Activated T-cell treated with anti-CD3 and anti-CD28 coated beads, Interleukin-2, amount 50 U/mL, for 72 hours (primary cell): ENCODE measurements at places on chromosomes 16 and 17. TPM values are rescaled to one million over a fixed set of nuclear protein-coding genes. Genes with fewer than 3 reads are reported as not detected.

PLCD3 gene
- 4.5 TPM for total RNA-seq

GRCh38 chr17:74810699-74811485, 34.7 kb upstream of the NAT9 start:
- no peak overlapping the region for H3K4me3 ChIP-seq
- no peaks in the 10 kb centered on the region for H3K27me3 ChIP-seq
- H3K36me3 ChIP-seq, result no peaks in the 10 kb centered on the region

DNA sequence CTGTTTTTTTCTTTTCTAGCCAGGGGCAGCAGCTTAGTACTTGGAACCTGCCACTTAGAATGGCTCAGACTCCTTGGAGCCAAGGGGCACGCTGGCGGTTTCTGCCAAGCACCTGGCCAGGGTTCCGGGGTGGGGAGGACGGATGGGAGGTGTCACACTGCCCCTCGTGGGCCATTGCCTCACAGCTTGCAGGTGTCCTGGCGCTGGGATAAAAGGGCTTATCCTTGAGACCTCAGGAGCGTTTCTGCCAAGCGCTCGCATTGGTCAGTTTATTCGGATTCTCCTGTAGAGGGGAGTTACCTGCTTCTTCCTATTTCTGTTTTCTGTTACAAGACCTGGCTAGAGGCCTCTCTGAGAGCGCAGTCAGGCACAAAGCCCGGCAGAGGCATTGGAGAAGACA, 234.6 kb downstream of the MSI2 start:
- H3K4me3 ChIP-seq, result no peak overlapping the region
- H3K36me3 ChIP-seq, result peaks cover 1% of the 10 kb centered on the region
- no peaks in the 10 kb centered on the region for H3K27me3 ChIP-seq
- H3K27ac ChIP-seq, result no peak overlapping the region
- peaks cover 32% of the 10 kb centered on the region for H3K4me1 ChIP-seq

DNA sequence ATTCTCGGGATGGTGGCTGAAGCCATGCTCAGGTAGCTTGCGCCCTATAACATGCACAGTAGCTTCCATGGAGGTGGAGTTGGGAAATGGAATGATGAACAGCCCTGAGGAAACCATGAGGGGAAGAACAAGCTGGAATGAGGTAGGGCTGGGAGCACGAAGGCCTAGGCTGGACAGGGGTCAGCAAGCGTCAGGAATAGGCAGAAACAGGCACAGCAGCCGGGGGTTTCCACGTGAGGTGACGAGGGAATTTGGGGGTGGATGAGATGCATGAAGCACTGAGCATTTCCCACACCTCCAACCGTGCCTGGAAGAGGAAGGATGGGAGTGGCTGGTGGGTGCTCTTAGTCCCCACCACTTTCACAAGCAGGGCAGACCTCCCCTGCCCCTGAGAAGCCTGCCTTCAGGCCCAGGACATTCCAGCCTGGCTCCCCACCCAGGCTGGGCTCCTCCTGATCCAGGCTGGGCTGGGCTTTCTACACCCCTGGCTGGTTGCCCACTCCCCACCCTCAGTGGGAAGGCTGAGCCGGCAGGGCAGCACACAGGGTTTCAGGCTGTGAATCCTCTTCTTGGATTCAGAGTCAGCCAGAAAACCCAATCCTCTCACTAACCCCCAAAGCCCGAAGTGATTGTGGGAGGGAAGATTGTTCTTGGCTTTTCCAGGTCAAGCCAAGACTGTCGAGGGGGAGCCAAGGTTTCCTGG, 21.9 kb downstream of the PLEKHG4 start:
- no peak for DNase-seq
- H3K27me3 ChIP-seq, result no peaks in the 10 kb centered on the region
- H3K4me1 ChIP-seq, result peaks cover 8% of the 10 kb centered on the region
- no peak overlapping the region for H3K27ac ChIP-seq
- no peaks in the 10 kb centered on the region for H3K36me3 ChIP-seq
